ENCODE measurements at places on chromosomes 16 and 17. TPM values are rescaled to one million over a fixed set of nuclear protein-coding genes. Genes with fewer than 3 reads are reported as not detected.
A peak's percentile ranks its signal among the peaks of the same experiment; 100 is the strongest.

IQCK gene
- polyA plus RNA-seq = 13.2 TPM

GRCh38 chr17:67557052-67557845 is 160.5 kb upstream of the NOL11 start:
- H3K4me3 ChIP-seq = no peak overlapping the region
- H3K27me3 ChIP-seq = no peaks in the 10 kb centered on the region
- peaks cover 22% of the 10 kb centered on the region for H3K4me1 ChIP-seq
- no peak overlapping the region for H3K27ac ChIP-seq

- no peaks in the 10 kb centered on the region for H3K27me3 ChIP-seq
- H3K36me3 ChIP-seq = no peaks in the 10 kb centered on the region
- peak; percentile 96 for DNase-seq
- H3K4me1 ChIP-seq = peaks cover 26% of the 10 kb centered on the region
- no peak overlapping the region for H3K4me3 ChIP-seq
Measured at GRCh38 chr17:17819561-17819995, 17.2 kb downstream of the SREBF1 start.

- DNase-seq = peak; percentile 17
- H3K27ac ChIP-seq = peak overlapping the region; percentile 83
- H3K4me1 ChIP-seq = peaks cover 42% of the 10 kb centered on the region
Measured at GRCh38 chr17:37100231-37100630, 151.5 kb downstream of the AATF start.

GRCh38 chr17:31688701-31689100 is 170.3 kb downstream of the COPRS start:
- H3K4me3 ChIP-seq = no peak overlapping the region
- no peak for DNase-seq
- H3K4me1 ChIP-seq = peaks cover 1% of the 10 kb centered on the region
- no peak overlapping the region for H3K27ac ChIP-seq

DNA sequence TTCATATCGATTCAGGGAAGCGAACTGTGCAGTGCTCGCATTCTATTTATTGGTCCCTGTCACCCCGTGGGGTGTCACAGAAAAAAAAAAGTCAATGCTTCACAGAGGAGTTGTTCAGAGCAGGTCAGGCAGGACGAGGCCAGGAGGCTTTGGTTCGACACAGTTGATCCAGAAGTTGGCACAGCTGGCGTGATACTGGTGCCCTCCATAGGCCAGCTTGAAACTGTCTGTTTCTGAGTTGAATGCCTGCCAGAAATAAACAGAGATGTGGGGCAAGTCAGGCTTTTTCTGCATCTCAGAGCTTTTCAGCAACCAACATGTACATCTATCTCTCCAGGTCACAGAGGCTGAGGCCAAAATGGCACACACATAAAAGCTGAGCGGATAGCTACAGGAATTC is 29.1 kb downstream of the DUSP14 start:
- H3K4me3 ChIP-seq = no peak overlapping the region
- peaks cover 19% of the 10 kb centered on the region for H3K36me3 ChIP-seq
- H3K27ac ChIP-seq = peak overlapping the region; percentile 48
- peaks cover 14% of the 10 kb centered on the region for H3K4me1 ChIP-seq

DNA sequence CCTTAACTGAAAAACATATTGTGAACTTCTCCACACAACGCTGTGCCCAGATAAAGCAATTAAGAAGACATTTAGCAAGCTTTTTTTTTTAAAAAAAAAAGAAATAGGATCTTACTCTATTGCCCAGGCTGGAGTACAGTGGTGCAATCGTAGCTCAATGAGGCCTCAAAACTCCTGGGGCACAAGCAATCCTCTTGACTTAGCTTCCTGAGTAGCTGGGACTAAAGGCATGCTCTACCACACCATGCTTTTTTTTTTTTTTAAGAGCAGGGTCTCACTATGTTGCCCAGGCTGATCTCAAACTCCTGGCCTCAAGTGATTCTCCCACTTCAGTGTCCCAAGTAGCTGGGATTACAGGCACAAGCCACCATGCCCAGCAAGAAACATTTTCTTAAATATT is 20.1 kb downstream of the AP1G1 start:
- H3K36me3 ChIP-seq = peaks cover 19% of the 10 kb centered on the region
- H3K4me1 ChIP-seq = no peaks in the 10 kb centered on the region
- no peak for DNase-seq

DNA sequence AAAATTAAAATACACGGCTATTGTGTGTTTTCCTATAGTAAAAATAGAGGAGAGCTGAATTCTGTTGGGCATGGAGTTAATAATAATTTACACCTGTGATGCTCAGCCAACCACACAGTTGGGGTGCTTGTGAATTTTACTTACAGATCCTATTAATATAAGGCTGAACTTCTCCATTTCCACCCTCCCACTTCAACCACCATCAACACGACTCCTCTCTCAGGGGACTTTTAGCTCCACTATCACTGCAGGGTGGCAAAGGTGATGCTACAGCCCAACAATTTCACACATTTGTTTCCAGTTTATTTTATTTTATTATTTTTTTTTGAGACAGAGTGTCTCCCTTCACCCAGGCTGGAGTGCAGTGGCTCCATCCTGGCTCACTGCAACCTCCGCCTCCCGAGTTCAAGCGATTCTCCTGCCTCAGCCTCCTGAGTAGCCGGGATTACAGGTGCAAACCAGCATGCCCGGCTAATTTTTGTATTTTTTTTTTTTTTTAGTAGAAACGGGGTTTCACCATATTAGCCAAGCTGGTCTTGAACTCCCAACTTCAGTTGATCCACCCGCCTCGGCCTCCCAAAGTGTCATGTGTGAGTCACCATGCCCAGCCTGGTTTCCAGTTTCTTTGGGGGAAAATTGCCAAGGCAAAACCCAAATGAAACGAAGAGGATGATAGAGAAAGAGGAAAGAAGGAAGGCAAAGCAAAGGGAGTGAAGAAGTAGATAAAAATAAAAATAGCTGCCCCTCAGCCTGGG is 57.9 kb downstream of the GNA13 start:
- no peak for DNase-seq
- no peaks in the 10 kb centered on the region for H3K27me3 ChIP-seq
- H3K36me3 ChIP-seq = no peaks in the 10 kb centered on the region
- no peak overlapping the region for H3K4me3 ChIP-seq
- no peaks in the 10 kb centered on the region for H3K4me1 ChIP-seq

- H3K4me3 ChIP-seq = no peak overlapping the region
- no peak overlapping the region for H3K27ac ChIP-seq
- H3K27me3 ChIP-seq = no peaks in the 10 kb centered on the region
- peak; percentile 46 for DNase-seq
- H3K36me3 ChIP-seq = no peaks in the 10 kb centered on the region
Measured at GRCh38 chr16:49788572-49788971, 67.3 kb downstream of the ZNF423 start.

DNA sequence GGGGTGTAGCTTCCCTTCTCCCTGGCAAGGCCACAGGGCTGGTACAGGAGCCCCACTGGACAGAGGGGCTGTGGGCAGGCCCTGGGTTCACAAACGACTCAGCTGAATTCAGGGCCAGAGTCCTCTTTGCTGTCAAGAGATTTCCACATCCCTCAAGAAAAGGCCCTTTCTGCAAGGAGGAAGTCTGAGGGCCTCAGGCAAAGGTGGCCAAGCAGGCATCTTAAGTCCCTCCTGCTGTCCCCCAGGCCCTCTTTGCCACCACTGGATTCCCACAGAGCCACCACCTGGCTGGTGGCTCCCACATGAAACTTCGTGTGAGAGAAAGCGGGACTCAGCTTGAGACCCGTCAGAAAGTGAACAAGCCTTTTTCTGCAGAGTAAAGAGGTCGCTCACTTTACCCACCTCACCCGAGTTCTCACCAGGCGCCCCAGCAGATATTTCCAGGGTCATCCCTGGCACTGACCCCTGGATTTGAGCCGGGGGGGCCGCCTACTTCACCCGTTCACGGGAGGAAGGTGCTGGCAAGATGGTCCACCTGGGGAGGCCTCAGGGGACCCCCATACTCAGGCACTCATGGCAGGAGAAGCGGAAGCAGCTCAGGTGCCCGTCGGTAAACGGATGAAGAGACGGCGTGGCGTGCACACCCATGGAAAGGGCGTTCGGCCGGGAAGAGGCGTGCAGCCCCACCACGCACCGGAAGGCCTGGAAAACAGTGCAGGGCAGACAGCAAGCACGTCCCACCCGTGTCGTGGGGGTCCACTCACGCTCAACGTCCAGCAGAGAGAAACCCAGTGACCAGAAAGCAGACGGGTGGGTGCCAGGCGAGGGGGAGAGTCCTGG is 3.6 kb downstream of the RNF166 start:
- H3K27me3 ChIP-seq = no peaks in the 10 kb centered on the region
- DNase-seq = no peak
- H3K4me3 ChIP-seq = no peak overlapping the region
- H3K36me3 ChIP-seq = peaks cover 2% of the 10 kb centered on the region
- H3K27ac ChIP-seq = no peak overlapping the region
- H3K4me1 ChIP-seq = peaks cover 5% of the 10 kb centered on the region

All from cardiac muscle cell (in vitro differentiated cells and primary cell).